ENCODE measurements at places on chromosomes 7 and 10.

DNA sequence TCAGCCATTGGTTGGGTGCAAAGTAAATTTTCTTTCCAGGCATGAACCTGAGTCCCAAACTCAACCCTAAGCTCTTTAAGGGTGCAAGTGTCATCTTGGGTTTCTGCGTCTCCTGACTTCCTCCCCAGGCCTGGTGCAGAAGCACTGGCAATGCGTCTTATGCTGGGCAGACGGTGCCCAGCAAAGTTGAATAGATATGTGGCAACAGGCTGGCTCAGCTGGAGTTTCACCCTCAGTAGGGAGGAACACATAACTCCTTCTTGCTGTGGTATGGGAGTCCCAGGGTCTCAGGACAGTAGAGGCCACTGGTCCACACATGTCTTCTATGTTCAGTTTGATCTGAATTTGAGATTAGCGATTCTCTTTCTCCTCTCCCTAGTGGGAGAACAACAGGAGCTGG lies 181.3 kb downstream of the RPS24 start:
- DNase-seq = no peak

DNA sequence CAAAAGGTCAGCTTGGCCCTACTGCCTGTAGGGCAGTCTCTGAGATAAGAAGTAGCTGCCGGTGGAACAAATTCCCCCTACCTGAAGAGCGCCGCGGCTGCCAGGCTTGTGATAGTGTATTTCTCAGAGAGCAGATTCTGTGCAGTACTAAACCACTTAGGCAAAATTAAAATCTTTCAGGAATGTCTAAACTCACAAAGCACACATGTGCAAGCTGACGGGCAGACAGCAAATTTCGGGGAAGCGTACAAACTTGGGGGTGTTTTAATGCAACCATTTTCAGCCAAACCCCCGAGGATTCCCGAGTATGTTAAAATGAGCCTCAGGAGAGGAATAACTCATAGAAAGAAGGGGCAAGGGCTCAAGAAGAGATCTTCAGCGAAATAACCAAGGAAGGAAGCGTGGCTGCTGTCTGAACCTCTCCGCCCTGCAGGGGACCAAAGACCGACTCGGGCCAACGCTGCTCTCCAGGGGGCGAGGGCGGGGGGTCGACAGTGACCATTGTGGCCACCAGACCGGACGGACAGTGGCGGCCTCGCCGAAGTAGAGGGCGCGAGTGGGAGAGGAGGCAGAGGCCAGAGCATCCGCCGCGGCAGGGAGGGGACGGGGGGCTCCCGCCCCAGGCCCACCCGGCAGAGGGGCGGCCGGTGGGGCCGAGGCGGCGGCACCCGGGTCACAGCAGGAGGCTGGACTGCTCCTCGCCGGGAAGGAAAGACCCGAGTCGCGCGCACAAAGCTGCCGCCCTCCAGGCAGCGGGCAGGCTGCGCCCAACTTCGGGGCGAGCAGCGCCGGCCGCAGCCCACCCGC lies 819 bp downstream of the HYCC1 start:
- no peak for DNase-seq

- DNase-seq = no peak
Measured at GRCh38 chr7:131944556-131945069, 388.2 kb upstream of the PODXL start.

- no peak for DNase-seq
Measured at GRCh38 chr10:15320118-15320517, 51.0 kb downstream of the FAM171A1 start.

DNA sequence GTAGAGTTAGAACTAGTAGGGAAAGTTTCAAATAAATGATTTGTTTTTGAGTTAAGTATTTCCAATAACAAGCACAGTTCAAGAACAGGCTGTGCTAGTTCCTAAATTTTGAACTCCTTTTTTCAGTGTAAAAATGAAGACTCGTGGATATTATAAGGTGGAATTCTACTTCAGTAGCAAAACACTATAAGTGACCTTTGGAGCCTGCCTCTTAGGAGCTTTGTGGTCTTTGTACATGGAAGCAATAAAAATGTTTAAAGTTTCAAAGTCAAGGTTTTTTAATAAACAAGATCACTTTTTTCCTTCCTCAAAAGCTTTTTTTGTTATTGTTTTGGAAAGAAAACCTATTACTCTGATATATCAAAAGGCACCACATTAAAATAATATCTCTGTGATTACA lies 292.4 kb upstream of the VWC2 start:
- no peak for DNase-seq

- no peak for DNase-seq
Measured at GRCh38 chr10:123571978-123572377, 94.2 kb upstream of the GPR26 start.

DNA sequence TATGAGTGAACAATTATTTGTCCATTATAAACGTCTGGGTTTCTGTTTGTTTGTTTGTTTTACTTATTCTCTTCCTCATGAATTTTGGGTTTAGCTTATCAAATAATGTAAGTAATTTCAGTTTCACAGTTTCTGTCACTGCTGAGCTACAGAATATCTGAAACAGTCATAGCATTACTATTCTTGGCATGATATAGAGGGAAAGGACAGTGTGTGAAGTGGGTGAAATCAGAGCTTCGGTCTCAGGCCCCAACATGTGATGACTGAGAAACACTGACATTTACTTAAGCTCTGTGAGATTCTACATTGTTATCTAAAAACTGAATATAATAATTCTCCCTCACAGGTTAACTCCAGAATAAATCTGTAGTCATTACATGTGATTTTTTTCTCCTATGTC lies 8.8 kb upstream of the OR6V1 start:
- no peak for DNase-seq

- DNase-seq = no peak
Measured at GRCh38 chr7:43869867-43870240, 537 bp upstream of the MRPS24 start.

- no peak for DNase-seq
Measured at GRCh38 chr7:142808802-142809583, 38.2 kb downstream of the PRSS2 start.

DNA sequence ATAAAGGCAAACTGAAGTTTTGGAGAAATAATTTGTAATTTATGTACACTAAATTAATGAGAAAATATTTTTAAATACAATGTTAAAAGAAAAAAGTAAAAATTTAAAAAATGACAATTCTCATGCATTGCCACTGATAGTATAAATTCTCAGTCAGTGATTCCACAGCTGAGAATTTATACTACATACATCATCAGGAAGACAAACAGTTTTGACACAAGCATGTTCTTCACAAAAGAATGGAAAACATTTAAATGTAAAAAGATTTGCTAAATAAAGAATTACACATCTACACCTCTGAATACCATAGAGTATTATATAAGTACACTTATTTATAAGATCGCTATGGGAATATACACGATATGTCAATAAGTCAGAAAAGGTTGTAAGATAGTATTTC lies 101.1 kb upstream of the LAMB4 start:
- DNase-seq = no peak

DNA sequence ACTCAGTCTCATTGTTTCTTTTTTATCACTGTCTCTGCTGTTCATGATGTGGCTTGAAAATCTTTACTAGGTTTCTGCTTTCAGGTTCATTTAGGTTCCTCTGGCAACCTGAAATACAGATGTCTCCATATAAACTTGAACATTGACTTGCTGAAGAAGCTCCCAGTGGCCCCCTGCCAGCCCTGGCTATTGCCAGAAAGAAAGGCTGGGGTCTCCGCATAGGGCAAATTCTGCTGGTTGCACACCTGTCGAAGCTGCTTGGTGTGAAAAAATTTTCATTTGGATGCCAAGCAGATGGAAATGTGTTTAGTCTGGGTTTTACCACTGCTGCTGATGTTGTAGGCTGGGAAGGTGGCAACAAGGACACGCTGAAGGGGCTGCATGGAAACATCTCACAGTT lies 826.7 kb upstream of the GHITM start:
- DNase-seq = no peak

DNA sequence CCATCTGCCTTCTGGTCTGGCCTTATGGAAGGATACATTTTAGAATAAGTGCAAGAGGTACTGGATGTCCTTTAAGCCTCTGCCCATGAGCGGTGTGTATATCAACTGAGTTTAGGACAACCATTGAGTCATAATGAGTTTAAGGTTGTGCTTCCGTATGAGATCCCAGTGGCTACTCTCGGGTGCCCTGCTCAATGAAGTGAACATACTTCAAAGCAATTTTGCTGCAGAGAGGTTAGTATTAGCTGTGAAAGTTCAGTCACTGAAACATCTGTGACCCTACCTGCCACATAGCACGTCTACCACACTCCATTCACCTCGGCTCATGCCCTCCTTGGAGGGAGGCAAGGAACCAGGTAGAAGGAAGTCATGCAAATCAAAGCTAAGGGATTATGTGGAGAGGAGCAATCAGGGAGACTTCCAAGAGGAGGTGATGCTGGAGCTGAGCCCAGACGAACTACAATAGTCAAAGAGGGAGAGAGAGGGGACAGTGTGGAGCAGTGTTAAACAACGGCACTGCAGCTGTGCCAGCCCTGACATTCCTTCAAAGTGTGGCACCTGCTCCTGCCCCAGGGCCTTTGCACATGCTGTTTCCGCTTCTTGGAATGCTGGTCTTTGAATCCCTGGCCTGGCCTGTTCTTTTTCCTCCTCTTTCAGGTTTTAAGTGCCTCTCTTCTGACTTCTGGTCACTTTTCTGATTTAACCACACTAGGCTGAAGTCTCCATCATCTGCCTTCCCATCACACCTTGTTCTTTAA lies 25.4 kb downstream of the BTBD16 start:
- DNase-seq = no peak

DNA sequence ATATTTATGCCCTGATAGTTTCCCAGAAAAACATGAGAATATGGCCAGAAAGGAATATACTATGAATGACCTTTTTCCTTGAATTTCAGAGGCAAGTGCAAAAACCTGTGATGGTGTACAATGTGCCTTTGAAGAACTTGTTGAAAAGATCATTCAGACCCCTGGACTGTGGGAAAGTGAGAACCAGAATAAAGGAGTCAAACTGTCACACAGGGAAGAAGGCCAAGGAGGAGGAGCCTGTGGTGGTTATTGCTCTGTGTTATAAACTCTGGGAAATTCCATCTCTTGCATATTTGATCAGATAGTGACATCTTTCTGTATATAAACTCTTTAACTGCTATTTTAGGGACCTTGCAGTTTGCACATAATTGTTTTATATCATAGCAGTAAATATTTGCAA lies 33.7 kb downstream of the RAB18 start:
- DNase-seq = no peak

DNA sequence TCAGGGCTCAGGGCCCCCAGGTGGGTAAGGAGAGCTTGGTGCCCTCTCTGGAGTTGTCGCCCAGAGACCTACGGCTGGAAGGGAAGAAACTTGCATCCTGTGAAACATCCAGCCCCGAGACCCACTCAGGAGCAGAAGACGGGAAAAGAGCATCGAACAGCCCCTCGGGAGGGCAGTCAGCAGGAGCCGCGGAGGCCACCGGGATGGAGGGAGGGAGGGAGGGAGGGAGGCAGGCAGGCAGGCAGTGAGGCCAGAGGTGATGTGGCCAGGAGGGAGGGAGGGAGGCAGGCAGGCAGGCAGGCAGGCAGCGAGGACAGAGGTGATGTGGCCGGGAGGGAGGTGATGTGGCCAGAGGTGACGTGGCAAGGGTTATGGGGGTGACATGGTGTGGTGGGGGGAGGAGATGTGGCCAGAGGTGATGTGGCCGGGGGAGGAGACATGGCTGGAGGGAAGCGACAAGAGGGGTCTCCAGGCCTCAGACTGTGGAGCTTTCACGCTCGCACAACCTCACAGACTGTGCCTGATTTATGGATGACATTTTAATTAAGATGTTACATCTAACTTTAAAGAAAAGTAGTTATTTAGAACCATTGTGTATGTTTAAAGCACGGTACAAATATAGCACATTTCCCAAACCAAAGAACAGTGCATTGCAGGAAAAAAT lies 141.1 kb downstream of the DIP2C start:
- no peak for DNase-seq

- DNase-seq = no peak
Measured at GRCh38 chr7:11817111-11817740, 14.8 kb downstream of the THSD7A start.

DNA sequence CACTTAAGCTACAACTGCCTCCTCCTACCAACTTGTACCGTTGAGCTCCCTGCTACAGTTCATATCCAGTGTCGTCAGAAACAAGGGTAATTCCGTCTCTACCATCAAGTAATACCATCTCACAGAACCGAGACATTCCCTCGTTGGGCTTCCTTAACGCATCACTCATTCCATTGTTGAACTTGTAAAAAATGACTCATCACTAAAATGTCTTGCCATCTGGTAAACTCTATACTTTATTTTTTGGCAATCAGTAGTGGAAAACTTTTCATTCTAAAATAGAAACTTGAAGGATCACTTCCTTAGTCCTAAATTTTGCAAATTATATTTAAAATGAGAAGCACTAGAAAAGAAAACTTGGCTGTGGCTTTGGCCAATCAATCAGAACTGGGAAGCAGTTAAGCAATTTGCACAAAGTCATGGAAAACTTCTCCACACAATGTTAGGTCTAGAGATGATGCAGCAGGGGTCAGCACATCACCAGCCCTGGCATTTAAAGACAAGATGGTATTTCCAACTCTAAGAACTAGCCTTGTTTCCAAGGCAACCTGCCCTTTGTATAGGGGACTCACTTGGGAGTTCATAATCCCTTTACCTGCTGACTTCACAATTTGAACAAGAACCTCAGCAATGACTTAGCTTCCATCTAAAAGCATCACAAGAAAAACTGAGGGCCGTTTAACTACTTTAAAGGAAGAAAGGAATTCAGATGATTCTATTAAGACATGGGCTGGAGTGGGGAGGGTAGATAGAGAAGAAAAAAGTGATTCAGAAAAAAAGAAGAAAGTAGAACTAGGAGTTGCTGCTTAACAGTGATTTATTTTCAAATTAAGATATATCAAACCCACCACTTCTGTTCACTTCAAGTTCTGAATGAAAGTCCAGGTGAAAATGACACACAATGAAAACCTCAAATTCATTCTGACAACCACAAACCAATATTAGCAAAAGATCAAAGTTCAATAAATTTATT lies 288.1 kb downstream of the PARD3 start:
- DNase-seq = peak; percentile 90

GRCh38 chr10:96292971-96293920 lies 11.0 kb upstream of the DNTT start:
- DNase-seq = no peak

GRCh38 chr10:78443900-78444571 lies 410.4 kb downstream of the RPS24 start:
- DNase-seq = no peak

- DNase-seq = no peak
Measured at GRCh38 chr7:738723-739454, 11.8 kb upstream of the PRKAR1B start.

- DNase-seq = no peak
Measured at GRCh38 chr7:127673902-127674301, 21.9 kb downstream of the SND1 start.

- DNase-seq = no peak
Measured at GRCh38 chr7:39971924-39972323, 21.9 kb downstream of the CDK13 start.

GRCh38 chr7:101232141-101232850 lies 5.3 kb downstream of the CLDN15 start:
- DNase-seq = no peak

- no peak for DNase-seq
Measured at GRCh38 chr10:103442031-103442461, 10.1 kb downstream of the CALHM2 start.
